ENCODE measurements at places on chromosomes 2 and 18.

DNA sequence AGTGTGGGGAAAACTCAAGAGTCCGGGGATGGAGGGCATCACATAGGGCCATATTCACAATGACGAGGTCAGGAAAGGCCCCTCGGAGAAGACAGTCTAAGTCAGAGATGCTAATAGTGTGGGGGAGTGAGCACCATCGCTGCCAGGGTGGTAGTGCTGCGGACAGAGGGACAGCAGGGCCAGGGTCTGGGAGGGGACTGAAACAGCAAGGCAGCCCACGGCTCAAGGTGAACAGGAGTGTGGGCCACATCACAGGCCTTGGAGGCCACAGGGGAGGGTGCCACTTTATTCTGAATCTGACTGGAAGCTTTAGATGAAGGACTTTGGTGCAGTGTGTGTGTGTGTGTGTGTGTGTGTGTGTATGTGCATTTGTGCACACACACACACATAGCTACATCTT is 130.9 kb upstream of the GLI2 start:
- DNase-seq, result no peak

DNA sequence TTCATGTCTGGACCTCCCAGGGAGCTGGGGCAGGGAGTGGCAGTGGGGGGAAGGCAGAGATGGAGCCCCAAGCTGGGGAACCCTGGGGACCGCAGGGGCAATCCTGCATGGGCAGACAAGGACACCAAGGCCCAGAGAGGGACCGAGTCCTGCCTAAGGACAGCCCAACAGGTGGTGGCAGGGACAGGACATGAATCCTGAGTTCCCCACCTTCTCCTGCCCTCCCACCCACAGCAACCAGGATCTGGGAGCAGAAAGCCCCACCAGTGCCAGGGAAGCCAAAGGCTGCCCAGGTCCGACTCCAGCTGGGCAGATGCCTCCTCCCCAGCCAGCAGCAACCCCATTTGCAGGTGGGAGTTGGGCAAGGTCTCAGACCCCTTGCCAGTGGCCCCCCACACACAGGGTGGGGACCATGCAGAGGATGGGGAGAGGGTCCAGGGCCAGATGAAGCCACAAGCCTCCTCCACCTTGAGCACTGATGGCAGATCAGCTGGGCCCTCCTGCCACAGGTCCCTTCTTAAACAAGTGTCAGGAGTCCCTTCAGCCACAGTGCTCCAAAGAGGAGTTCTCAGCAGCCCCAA is 6.3 kb downstream of the ADRA2B start:
- DNase-seq, result no peak

- DNase-seq, result no peak
Measured at GRCh38 chr2:15762449-15762848, 170.8 kb downstream of the DDX1 start.

DNA sequence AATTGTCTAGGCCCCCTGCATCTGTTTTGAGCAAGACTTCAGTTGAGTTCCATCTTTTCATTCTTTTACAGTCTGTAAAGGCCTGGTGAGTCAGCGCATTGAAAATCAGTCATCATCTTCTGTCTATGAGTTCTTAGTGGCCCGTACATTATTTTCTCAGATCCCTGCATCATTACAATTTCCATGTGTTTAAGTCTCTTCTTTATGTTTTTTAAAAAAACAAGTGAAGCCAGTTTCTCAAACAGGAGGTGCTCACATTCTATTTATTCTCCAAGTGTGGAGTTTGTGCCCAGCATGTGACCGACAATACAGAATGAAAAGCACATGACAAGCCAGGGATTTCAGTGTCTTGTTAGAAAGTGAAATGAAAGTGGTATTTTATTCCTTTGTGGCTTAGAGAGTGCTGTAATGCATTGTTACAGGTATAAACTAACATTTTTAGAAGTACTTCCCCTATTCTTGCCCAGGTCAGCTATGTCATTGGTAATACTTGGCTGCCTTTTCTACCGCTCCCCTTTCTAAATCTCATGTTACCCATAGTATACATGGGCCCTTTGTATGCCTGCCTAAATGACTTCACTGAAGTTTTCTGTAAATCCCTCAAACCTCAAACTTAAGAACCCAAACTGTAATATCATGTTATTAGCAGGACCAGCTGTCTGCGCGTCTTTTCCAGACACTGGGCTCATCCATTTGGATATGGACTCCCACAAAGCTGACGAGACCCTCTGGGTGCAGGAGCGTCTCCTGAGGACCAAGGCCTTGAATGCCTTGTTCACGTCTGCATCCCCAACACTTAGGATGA is 67.6 kb downstream of the FEZ2 start:
- no peak for DNase-seq

DNA sequence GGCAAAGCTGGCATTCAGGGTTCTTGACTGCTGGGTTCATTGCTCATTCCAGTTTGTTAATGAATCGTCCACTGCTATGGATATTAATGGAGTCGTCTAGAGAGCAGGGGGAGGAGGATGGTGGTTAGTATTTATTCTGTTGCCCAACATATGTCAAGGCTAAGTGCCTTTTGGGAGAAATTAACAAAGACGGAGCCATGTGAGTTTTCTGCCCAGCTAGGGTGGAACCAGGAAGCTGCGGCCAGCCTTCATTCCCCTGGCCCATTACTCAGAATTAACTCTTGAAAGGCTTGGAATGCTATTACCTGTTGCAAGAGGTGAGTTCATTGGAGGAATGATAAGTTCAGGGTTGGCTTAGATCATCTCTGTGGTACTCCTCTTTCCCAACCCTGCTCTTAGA is 19.3 kb downstream of the IGFBP2 start:
- DNase-seq, result no peak

DNA sequence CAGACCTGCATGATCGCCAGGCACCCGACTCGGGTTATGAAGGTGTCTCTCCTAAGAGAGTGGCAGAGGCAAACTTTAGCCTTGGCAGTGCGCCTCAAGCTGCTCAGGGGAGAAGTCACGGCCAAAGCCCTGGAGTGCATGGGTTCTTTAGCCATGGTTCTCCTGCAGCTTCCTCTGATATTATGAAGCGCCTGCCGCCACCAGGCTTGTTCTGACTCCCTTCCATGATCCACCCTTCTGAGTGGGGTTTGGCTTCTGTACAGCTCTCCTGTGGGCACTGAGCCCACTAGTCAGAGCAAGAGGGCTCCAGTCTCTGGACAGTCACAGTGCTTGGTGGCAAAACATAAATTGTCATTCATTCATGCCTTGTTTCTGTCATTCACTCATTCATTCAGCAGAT is 25.9 kb upstream of the TMBIM1 start:
- DNase-seq, result no peak

- DNase-seq, result no peak
Measured at GRCh38 chr2:240954436-240955305, 43.7 kb upstream of the SNED1 start.

GRCh38 chr18:29004921-29005320 is 828.0 kb upstream of the CDH2 start:
- DNase-seq, result no peak

DNA sequence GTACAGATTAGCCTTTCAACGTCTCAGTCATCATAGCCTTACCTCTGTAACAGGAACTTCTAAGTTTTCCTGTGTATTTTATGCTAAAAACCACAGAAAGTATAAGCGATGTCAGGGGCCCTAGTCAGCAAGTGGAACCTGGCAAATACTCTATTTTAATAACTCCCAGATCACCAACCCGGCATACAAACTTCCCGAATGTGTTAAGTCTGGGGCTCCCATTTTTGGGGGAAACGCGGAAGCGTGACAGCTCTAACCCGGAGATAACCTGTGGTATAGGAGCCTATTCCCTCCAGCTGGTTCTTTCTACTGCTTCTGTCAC is 574 bp downstream of the NIFK start:
- no peak for DNase-seq

- no peak for DNase-seq
Measured at GRCh38 chr2:72533765-72534164, 292.1 kb downstream of the EXOC6B start.

- DNase-seq, result no peak
Measured at GRCh38 chr18:7889515-7889914, 322.4 kb downstream of the PTPRM start.

GRCh38 chr2:48954935-48955334 is 199.4 kb downstream of the FSHR start:
- no peak for DNase-seq

DNA sequence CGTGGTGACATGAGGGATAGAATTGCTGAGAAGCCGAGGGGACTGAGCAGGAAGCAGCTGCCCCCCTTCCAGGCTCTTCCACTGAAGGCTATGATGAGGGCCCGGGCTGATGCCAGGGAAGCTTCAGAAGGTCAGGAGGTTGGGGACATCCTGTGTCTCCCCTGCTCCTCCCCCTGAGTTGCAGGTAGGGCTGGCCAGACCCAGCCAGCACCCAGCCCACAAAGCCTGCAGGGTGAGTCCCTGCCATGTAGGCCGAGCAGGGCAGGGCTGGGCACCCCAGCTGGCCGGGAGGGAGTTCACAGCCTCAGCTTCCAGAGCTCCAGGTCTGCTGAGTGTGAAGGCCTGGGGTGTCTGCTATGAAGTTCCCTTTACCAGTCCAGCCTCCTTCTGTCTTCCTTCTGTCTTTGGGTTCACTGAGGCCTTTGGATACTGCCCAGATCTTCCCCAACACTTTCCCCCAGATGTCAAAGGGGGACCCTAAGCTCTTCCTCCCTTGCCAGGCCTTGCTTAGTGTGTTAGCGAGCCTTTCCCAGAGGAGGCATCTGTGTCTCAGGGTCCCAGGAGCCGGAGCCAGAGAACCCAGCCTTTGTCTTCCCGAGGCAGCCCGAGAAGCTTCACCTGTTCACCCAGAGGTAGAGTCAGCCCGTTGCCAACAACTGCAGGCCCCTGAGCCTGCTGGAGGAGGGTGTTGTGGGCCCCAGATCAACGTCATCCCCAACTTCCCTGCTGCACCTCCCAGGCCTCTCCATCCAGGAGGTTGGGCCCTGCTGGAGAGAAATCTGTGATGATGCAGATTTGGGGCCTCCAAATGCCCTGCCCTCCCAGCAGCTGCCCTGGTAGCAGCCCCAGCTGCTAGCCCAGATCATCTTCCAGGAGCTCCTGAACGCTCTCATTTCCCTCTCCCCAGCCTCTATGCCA is 3.6 kb upstream of the NCL start:
- DNase-seq, result no peak

GRCh38 chr2:207269038-207269437 is 103.3 kb upstream of the KLF7 start:
- no peak for DNase-seq

DNA sequence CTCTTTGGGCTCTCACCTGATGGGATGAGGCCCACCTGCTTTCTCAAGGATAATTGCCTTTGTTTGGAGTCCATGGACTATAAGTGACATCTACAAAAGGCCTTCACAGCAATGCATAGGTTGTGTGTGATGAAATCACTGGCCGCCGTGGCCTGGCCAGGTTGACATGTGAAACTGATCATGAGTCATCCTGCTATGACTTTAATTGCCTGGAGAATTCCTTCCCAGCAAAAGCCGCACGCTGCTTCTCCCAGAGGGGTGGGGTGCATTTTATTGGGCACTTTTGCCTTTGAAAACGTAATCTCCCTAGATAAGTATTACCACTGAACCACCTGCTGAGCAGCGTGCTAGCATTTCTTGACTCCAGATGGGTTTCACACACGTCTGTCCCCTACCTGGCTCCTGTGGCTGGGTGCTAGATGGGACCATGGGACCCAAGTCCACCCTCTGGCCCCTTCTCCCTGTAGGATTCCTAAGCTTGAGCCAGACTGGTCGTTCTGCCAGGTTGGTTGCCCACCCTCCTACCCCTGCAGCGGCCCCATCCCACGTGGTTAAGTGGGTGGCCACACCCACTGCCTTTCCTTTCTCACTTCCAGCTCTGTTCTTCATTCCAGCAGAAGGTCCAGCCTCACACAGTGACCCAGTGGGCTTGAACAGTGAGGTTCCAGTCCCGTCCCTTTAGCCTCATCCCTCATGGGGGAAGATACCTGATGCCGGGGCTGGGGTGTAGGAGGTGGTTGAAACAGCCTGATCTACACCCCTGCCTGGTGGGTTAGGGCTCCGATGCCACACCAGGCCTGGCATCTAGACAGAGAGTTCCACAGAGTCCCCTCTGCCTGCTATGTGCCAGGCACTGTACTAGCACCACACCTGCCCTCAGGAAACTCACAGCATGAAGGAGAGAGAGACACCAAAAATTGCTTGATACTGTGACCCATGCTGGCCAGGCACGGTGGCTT is 89.6 kb downstream of the GBX2 start:
- no peak for DNase-seq

- DNase-seq, result no peak
Measured at GRCh38 chr18:49490246-49490762, 3.3 kb upstream of the C18orf32 start.

DNA sequence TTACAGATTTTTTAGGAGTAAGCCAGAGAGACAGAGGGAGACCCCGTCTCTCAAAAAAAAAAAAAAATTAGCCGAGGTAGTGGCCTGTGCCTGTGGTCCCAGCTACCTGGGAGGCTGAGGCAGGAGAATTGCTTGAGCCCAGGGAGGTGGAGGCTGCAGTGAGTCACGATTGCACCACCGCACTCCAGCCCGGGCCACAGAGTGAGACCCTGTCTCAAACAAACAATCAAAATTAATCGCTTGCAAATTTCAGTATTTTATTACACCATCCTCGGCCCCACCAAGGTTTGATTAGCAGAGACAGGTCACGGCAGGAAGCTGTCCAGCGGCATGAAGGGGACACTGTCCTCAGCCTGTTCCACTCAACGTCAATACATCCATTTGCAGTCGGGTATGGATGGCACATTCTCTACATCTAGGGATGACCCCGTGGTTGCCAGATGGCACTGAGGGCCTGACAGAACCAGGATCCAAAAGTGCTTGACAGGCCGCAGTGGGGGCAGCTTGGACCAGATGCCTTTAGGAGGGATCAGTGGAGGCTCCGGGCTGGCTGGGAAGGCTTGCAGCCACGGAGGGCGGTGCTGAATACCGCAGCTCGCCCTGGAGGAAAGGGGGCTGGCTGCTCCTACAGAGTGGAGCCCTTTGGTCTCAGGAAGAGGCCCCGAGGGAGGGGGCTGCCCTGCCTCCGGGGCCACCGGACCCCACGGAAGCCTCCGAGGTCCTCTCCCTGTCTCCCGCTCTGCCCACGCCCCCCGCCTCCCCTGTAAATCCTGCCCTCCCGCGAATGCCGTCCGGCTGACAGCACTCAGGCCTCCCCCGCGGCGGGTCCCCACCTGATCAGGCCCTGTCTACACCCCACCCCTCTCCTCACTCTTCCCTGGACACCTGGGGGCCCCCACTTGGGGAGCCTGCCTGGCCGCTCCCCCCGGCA is 13.1 kb downstream of the ASPRV1 start:
- no peak for DNase-seq
